CD4-positive, alpha-beta T cell (primary cell): ENCODE measurements at places on chromosomes 12 and 14.
A peak's percentile ranks its signal among the peaks of the same experiment; 100 is the strongest.

GRCh38 chr12:94710933-94711332 lies 60.6 kb upstream of the TMCC3 start:
- DNase-seq: peak; percentile 2

DNA sequence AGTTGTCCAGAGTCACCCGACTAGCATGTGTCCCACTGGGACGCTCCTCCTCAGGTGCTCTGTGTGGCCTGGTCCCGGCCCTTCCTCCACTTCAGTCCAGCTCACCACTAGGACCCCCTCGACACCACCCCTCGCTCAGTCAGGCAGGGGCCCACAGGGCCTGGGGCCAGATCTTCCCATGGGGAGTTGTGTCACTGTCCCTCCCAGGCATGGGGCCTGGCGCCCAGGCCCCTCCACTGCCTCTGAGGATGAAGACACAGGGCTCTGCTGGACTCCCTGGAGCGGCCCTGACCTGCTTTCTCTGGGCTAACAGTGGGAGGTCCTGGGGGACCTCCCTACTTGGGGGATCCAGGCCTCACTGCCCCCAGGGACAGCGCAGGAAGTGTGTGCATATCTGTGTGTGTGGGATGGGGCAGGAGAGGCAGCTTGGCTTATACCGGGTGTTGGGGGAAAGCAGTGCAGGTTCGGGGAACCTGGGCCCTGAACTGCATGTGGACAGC lies 43.8 kb downstream of the KRT80 start:
- DNase-seq: no peak

GRCh38 chr12:1769809-1770494 lies 50.4 kb upstream of the LRTM2 start:
- no peak for DNase-seq

DNA sequence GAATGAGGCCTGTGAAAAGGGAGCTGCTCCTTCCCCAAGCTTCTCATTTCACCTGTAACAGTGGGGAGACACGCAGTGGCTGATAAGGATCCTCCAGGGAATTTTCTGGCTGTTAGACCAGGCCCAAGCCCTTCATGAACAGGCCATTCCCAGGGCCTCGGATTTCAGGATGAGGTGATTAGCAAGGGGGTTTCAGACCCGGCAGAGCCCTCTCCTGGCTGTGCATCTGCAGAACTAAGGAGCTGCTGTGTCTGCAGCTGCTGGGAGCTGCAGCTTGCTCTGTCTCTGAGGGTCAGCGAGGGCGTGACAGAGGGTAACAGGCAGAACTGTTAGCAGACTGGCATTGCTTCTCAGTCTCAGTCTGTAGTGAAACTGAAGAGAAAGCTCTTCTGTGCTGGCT lies 110.4 kb downstream of the KCNA5 start:
- DNase-seq: no peak

DNA sequence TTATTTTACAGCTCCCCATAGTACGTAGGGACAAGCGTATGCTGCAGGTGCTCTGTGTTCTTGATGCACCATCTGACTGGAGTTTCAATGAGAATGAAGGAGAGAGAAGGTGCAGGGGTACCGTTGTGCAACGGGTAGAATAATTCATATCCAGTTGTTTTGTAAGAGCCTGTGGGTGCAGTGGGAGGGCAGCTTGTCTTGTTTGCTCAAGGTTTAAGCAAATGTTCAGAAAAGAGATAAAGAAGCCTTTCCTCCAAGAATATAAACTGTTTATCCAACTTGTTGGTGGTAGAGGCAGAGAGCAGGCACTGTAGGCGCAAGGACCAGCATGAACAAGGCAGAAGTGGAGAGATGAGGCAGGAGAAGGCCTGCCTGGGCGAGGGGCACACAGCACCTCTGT lies 64.2 kb downstream of the ADCK1 start:
- DNase-seq: no peak

GRCh38 chr14:63203618-63204406 lies 431 bp upstream of the RHOJ start:
- DNase-seq: no peak

DNA sequence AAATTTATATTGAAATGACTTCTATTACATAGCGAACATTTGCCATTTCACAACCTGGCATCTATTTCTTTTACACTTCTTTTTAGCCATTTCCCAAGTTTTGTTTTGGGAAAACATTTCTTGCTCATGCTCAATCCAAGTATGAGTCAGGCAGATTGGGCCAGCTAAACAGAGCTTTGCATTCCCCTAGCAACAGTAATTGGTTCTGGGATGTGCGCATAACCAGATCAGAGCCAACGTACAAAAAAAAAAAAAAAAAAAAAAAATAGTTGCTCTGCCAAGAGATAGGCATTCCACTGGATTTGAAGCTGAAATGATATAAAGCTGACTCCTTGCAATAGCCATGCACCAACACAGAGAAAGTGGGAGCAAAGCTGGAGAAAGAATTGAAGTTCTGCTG lies 37.5 kb downstream of the PLCZ1 start:
- no peak for DNase-seq

- DNase-seq: no peak
These were observed 329.7 kb upstream of the ATP2B1 start for GRCh38 chr12:90038289-90038688.

DNA sequence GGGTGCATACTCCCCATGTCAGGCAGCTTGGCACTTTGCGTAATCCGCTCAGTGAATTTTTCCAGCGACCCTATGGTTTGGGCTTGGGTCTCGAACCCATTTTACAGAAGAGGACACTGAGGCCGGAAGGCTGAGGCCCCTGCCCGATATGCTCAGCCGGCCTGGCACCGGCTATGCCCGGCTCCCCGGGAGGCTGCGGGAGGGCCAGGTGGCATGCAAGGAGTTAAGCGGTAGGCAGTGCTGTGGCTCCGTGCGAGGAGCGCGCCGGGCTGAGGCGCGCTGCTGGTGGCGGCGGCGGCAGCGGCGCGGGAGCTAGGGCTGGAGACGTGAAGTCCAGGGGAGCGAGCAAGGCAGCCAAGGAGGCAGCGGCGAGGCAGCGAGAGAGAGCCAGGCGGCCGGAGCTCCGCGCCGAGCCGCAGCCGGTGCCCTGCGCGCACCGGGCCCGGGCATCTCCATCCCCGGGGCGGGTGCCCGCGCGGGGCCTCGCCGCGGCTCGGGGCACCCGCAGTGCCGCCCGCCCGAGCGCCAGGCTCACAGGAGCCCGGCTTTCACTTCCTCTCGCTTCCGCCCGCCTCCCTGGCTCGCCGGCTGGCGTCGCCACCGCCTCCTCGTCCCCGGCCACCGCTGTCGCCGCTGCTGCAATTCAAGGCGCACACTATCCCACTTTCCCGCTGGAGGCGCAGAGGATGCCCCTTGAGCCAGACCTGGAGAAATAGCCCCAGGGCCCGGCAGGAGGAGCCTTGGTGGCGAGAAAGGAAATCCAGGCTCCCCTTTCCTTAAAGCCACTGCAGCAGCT lies at the start of gene WSCD2:
Gene WSCD2 (plus strand): TSS at position 272 of the 796 bp plus-strand sequence. CDS start 66,545 bp downstream, outside the sequence.
- no peak for DNase-seq

DNA sequence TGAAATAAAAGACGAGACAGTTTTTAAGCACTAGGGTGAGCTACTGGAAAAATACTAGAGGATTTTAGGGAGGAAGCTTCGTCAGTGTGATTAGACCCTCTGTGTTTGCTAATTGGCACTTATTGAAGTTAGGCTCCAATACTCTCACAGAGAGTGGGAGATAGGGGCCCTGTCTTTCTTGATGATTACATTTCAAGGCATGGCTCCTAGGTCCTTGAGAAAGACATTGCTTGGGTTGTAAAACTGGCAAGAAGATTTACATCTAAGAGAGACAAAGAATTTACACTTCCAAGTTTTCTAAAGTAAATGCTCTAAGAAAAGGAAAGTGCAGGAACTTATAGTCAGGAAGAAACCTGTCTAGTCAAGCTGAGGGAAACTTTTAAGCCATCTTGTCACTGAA lies 183.2 kb downstream of the C12orf50 start:
- no peak for DNase-seq

DNA sequence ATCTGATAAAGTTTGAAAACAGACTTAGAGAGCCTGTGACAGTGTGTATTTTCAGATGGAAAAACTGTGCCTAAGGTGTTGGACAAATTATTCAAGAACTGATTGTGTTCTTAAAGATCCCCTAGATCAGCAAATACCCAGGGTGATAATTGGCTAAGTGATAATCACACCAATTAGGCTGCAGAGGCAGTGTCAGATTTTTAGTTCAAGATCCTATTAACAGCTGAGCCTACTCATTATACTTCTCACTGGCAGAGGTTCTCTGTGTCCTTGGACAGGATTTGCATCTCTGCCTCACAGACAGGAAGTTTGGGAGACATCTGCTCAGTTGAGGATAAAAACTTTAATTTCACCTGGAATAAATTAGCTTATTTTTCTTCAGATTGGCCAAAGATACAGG lies 4.3 kb upstream of the FGD4 start:
- no peak for DNase-seq

GRCh38 chr12:28171356-28172060 lies 18.7 kb upstream of the CCDC91 start:
- DNase-seq: no peak

GRCh38 chr14:95496690-95497259 lies 19.7 kb downstream of the SYNE3 start:
- DNase-seq: no peak
